ENCODE measurements at places on chromosomes 3 and 15.

DNA sequence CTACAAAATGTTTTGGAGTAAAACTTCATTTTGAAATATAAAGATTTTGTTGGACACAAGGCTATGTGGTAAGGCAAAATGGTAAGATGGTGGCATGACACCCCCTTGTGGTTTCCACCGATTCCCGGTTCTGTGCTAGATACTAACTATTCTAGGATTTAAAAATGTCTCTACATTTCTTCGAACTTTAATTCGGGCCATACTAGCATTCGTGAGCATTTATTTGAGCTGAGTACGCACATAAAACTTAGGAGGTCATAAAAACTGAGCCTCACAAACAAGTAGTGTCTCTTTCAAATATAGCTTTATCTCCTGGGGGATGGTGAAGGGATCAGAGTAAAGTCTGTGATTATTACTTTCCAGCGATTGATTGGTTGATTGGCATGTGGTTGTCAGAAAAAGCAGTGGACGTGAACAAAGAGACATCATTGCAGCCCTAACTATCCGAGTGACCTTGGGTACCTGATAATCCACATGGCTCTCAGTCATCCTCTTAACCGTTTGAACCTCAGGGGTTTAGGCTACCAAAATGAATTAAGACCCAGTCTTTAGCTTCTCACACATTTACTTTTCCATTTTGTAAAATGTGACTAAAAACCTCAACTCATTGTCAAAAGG is 1.1 kb upstream of the ZNF639 start:
- DNase-seq = no peak

DNA sequence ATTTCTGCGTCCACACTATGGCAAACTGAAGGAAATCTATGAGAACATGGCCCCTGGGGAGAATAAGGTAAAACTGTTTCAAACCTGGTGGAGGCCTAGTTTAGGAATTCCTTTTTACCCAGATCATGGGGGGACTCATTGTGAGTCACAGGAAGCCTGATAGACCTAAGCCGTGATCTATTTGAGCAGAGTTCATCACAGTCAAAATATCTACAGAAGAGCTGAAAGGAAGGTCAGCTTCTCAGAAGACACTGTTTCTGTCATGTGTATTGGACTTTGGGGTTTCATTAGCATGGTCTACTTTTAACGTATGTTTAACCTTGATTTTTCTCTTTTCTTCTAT is 1.3 kb downstream of the PSMD2 start:
- DNase-seq = no peak

GRCh38 chr3:126316031-126316461 is 41.2 kb downstream of the KLF15 start:
- DNase-seq = no peak

- DNase-seq = no peak
These were observed 171.5 kb upstream of the NANOGP8 start for GRCh38 chr15:35256551-35256950.

DNA sequence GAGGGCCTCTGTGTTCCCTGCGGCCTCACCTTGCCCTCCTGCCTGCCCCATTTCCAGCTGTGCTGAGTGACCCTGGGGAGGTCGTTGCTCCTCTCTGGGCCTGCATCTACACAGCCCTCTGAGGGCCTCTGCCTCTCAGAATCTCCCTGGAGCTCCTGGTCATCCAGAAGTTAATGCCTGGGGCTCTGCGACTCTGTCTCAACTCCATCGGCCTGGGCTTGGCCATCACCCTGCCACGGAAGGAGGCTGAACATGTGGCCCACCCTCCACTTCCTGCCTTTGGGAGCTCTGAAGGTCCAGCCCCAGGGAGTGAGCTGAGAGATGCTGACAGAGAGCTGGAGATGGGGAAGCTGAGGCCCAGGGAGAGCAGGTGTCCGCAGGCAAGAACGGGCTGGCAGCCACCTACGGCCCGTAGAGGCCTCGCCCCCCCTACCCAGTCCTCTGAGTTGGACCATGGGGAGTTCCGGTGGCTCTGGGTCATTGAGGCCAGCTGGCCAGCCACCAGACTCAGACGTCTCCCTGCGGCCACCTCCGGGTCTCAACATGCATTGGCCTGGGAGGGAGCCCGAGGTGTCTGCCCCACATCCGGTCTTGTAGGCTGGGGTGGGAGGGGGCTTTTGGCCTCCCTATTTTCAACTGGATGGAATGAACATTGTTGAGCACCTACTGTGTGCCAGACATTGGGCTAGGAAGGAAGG is 34.2 kb downstream of the GRIP2 start:
- no peak for DNase-seq

GRCh38 chr15:81152799-81153198 is 18.7 kb downstream of the CFAP161 start:
- DNase-seq = no peak

GRCh38 chr15:86837294-86838061 is 757.8 kb downstream of the AGBL1 start:
- no peak for DNase-seq
